ENCODE measurements at places on chromosomes 2 and 18.

DNA sequence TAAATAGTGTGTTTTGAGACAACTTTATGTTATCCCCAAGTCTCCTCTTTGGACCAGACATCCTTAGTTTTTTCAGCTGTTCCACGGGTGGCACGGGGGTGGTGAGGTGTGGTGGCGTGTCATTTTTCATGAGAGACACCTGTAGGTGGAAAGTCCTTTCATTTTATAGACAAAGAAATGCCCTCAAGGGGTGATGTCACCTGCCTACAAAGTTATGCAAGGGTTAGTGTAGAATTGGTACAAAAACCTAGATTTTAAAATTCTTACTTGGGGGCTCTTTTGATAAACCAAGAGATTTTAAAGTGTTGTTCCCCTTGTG lies 15.3 kb downstream of the CTDP1 start:
- DNase-seq: no peak

DNA sequence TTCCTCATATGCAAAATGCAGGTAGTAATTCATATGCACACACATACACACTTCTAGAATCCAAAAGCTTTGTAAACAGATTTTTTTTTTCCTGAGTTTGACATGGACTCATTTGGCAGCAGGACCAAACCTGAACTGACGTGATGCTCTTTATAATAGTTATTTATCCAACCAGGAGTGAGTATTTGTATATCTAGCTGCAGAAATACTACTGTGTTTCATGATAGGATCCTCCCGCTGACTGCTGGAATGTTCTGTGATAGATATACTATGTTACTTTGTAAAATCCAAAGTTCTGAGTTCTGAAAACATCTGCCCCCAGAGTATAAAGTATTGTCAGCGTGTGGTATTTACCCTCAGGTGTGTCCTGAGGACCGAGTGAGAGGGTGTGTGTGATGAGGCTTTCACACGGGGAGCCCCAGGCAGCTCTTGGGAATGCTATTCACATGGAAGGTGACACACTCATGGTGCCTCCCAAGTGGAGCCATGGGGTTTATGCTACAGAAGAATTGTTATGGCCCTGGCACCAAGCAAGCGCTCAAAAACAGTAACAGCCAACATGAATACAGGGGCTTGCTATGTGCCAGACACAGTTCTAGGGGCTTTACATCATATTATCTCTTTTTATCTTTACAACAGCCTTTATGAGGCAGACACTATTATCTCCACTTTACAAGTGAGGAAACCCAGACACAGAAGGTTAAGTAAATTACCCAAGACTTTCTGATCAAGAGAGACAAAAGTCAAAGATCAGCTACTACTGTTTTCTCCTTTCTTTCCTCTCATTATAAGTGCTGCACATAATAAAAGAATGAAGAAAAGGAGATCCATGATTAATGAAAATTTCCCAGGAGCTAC lies 16.7 kb upstream of the TXNDC2 start:
- no peak for DNase-seq

- no peak for DNase-seq
These were observed 152.5 kb downstream of the PLEKHA3 start for GRCh38 chr2:178632729-178633128.

- DNase-seq: no peak
These were observed 202.7 kb downstream of the CYP26B1 start for GRCh38 chr2:71944806-71945602.

GRCh38 chr2:41896186-41896846 lies 151.5 kb upstream of the PKDCC start:
- no peak for DNase-seq

GRCh38 chr18:44681076-44681970 lies 635 bp downstream of the SETBP1 start:
- no peak for DNase-seq

- DNase-seq: peak; percentile 26
These were observed 135.9 kb downstream of the TGIF1 start for GRCh38 chr18:3585656-3586509.

GRCh38 chr2:170823088-170823897 lies 6.6 kb downstream of the GAD1 start:
- no peak for DNase-seq

DNA sequence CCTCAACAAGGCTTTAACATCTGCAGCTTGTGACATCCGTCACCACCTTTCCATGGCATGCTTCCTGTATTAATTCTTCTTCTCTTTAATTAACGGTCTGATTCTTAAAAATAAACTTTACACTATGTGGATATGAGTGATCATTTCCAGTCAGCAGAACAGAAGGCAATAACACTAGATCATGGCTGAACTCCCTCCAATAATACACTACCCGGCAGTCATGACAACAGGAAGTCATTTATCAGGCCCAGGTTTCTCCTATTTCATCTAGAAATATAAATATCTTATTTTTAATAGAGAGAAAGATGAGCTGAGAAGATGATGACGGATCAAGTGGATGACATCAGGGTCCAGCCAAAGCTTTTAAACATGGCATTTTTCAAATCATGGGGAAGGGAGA lies 792.2 kb downstream of the SLC4A3 start:
- no peak for DNase-seq

GRCh38 chr2:12096051-12096787 lies 349.8 kb downstream of the LPIN1 start:
- no peak for DNase-seq

GRCh38 chr18:67517444-67517765 lies 885 bp upstream of the DSEL start:
- no peak for DNase-seq

DNA sequence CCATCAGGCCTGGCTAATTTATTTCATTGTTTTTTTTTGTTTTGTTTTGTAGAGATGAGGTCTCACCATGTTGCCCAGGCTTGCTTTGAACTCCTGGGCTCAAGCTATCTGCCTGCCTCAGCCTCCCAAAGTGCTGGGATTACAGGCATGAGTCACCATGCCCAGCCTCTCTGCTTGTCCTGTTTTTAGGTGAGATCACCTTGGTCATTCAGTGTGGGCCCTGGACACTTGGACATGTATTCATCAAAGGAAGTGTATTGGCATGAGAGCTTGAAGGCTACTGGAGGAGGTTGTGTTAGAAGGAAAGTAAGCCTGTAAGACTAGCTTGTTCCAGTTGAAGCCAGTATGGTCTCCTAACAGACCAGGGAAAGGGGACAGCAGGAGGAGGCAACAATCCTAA lies 229.2 kb upstream of the RGPD4 start:
- DNase-seq: no peak

GRCh38 chr2:26997394-26997793 lies 27.0 kb downstream of the MAPRE3 start:
- DNase-seq: no peak

DNA sequence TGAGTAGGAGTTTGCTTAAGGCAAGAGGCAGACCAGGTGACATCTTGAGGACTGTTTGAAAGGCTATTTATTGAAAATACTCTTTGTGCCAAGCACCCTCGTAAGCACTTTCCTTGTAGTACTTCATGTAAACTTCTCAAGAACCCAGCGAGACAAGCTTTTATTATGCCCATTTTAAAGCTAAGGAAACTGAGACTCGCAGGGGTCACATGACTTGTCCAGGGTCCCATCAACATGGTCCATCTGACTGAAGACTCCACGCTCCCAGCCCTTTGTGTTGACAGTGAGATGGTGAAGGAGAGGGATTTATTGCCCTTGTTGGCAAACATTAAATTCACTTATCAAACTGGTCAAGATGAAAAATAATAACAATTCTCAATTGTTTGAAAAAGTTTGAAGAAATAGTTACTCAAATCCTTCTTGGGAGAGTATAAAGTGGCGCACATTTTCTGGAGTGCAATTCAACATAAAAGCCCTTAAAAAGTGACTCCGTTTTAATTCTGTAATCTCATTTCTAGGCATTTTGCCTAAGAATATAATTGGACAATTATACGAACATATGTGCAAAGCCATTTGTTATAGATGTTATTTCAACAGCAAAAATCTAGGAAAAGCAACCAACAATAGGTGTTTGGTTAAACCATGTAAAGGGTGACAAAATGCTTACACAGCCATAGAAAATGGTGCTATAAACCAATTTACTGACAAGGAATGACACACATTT lies 270.5 kb upstream of the NCKAP5 start:
- DNase-seq: no peak

DNA sequence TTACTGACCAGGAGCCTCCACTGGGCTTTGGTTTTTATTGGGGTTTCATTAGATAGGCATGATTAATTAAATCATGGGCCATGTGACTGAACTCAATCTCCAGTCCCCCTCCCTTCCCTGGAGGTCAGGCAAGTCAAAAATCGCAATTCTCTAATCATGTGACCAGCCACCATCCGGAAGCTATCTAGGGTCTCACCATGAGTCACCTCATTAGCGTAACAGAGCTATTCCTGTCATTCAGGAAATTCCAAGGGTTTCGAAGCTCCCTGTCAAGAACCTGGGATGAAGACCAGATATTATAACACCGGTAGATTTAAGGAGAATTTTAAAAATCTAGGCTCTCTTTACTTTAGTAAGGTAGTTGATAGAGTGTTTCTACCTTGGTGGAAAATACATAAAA lies 180.3 kb upstream of the TCF4 start:
- DNase-seq: no peak

GRCh38 chr2:28821295-28821958 lies 10.8 kb downstream of the SPDYA start:
- peak; percentile 55 for DNase-seq

DNA sequence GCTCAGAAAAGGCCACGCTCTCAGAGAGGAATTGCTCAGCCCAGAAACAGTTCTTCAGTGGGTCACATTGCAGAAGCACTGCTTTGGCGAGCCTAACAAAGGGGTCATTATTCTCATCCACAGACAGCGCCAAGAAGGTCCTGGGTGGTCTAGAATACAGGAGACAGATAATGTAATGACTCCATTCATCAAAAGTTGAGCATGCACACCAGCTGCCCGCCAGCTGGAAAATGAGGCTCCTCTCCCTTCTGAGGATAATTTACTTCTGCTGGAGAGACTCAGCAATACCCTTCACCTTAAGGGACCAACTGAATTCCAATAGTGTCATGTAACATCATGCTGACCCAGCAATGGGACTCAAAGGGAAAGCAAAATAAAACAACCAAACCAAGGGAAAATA lies 79.9 kb downstream of the TRIB2 start:
- no peak for DNase-seq

DNA sequence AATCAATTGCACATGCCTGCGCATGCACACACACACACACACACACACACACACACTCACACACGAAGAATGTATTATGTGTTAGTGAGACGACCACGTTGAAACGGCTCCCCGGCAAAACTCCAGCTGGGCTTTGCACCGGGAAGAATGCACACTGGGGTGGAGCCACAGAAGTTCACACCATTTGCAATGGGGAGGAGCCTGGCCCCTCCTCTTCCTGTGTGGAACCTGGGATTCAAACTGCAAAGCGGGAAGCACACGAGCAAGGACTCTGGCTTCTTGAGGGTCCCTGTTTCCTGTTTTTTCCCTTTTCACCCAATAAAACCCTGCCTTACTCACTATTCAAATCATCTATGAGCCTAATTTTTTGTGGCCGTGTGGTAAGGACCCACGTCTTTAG lies 304.0 kb upstream of the TMEFF2 start:
- DNase-seq: no peak

GRCh38 chr2:121805766-121806143 lies 50.3 kb downstream of the TSN start:
- no peak for DNase-seq

DNA sequence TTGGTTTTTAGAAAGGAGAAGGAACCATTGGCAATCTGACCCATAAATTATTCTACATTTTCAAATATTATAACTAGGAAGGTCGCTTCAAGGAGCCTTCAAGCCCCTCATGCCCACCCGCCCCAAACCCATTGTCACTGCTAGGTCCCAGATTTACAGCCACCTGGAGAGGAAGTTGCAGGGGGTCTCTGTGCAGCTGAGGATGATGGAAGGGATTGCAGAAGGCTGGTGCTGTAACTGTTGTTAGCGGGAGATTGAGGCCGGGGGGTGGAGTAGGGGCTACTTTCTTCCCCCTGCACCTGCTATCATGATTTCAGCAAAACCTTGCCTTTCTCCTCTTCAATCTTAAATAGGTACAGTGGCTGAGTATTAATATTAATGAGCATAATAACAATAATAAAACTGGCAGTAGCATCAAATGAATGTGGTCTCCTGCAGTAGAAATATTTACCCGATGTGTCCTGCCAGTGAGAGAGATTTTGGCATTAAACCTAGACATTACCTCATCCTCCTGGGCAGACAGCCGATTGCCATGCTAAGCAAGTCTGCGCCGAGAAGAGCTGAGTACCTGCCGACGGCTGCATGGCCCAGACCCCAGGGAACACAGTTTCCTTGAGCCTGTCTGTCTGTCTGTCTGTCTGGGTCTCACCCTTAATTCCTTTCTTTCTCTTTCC lies 225.4 kb downstream of the FAM210A start:
- no peak for DNase-seq

DNA sequence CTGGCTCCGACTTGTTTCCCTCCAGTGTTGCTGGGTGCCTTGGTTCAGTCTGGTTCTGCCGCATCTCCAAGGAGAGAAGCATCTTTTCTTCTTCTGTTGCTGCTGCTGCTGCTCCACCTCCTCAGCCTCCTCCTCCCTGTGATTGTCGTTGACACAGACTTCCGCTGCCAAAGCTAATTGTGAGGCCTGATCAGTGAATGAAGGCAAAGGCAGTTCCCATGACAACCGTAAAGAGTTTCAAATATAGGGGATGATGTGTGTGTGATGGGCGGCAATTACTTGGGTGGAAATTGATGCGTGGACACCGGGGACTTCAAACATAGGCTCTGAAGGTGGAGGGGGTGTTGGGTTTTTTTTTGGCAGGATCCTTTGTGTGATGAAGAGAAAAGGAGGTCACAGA lies 13.7 kb downstream of the TET3 start:
- DNase-seq: no peak

GRCh38 chr2:223051693-223052289 lies at the start of gene KCNE4:
Gene KCNE4 (plus strand): TSS chr2:223052190. CDS start chr2:223052831, 641 bp downstream.
- DNase-seq: no peak

- DNase-seq: no peak
These were observed 57.1 kb downstream of the PDK1 start for GRCh38 chr2:172613040-172613439.

DNA sequence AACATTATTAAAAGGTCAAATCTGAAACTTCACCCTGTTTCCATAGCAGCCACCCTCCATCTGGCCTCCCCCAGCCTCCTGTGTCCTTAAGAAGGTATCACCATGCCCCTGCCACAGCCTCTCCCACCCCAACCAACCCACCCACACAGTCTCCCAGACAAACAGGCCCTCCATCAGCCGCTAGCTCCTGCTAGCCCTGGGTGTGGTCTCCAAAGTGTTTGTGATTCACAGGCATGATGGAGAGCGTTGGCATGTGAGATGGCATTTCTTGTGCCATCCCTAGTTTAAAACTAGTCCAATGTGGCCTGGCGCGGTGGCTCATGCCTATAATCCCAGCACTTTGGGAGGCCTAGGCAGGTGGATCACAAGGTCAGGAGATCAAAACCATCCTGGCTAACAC lies 44.9 kb upstream of the GPR45 start:
- DNase-seq: no peak

GRCh38 chr2:65955259-65955658 lies 479.7 kb upstream of the MEIS1 start:
- no peak for DNase-seq

- DNase-seq: no peak
These were observed 3.9 kb downstream of the SF3B6 start for GRCh38 chr2:24072259-24072658.

GRCh38 chr18:73613706-73614340 lies 533.8 kb downstream of the FBXO15 start:
- DNase-seq: no peak
